ENCODE measurements at places on chromosomes 4 and X. TPM values are rescaled to one million over a fixed set of nuclear protein-coding genes. Genes with fewer than 3 reads are reported as not detected.

The HPGD gene
- total RNA-seq: 0.50 TPM

The TCEAL9 gene
- total RNA-seq: 202 TPM

The CPEB2 gene
- 19.3 TPM for total RNA-seq

The GPC4 gene
- total RNA-seq: 1.1 TPM

The CT47A1 gene
- not detected for total RNA-seq

The MAGEB2 gene
- total RNA-seq: not detected
